Urinary bladder (tissue), 4 donors: ENCODE measurements at places on chromosomes 4 and X.

DNA sequence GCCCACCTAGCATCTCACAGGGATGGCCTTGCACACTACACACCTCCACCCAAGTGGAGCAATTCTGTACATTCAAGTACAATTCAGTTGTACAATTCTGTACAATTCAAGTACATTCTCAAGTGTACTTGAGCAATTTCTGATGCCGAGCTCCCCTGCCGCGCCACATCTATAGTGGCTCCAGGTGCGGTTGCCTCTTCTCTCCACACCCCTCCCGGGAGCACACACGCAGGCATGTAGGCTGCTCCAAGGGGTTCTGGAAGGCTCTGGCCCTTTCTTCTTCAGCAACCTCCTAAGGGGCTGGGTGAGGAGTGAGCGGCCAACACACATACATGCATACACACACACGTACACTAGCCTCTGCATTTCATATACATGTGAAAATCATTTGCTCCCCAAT lies 18.9 kb upstream of the DUSP9 start:
- no peak for DNase-seq

- no peak for DNase-seq
These were observed 19.0 kb upstream of the PAGE4 start for GRCh38 chrX:49809891-49810632.

GRCh38 chr4:153780221-153780620 lies 8.7 kb downstream of the SFRP2 start:
- DNase-seq = no peak

DNA sequence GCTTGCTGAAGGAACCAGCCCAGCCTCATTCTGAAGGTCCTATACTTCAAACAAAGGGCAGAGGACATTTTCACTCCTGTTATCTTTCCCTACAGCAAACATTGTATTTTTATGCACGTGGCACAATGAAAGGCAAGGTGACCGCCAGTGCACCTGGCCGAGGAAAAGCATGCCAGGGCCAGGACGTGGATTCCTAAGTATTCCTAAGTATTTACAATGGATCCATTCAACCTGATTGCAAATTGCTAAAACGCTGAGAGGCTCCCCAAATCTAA lies 127.9 kb upstream of the FTHL17 start:
- DNase-seq = no peak

GRCh38 chr4:138452826-138453225 lies 210.7 kb upstream of the SLC7A11 start:
- no peak for DNase-seq

- DNase-seq = no peak
These were observed 112.9 kb upstream of the NKX1-1 start for GRCh38 chr4:1518997-1519700.

DNA sequence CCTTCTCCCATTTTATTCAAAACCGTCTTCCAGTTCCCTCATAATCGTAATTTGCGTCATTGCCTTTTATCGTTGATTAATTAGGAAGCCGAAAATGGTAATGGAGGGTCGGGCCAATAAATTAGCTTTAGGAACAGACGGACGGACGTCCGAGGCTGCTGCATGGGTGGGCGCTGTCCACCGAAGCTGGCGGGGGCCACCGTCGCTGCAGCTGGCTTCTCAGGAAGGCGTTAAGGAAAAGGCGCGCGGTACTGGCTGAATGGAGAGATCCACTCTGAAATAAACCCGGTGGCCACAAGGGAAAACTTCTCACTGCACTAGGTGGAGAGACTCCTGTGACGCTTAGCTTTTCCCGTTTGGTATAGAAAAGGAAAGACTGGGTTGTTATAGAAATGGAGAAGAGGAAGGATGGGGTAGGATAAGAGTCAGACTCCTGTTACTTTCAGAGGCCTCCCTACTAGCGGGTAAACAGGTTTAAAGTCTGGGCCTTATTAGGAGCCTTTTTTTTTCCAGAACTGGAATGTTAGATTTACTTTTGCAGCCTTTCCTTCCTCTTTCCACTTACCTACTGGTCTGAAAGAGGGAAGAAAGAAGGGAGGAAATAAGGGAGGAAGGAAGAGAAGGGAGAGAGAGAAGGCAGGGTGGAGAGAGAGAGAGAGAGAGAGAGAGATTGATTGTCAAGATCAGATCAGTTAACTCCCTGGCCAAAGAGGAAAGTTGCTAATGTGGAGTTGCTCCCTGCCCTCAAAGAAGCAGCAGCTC lies 11.3 kb upstream of the PRDM8 start:
- no peak for DNase-seq

- no peak for DNase-seq
These were observed 367.8 kb downstream of the GASK1B start for GRCh38 chr4:157804986-157805385.

DNA sequence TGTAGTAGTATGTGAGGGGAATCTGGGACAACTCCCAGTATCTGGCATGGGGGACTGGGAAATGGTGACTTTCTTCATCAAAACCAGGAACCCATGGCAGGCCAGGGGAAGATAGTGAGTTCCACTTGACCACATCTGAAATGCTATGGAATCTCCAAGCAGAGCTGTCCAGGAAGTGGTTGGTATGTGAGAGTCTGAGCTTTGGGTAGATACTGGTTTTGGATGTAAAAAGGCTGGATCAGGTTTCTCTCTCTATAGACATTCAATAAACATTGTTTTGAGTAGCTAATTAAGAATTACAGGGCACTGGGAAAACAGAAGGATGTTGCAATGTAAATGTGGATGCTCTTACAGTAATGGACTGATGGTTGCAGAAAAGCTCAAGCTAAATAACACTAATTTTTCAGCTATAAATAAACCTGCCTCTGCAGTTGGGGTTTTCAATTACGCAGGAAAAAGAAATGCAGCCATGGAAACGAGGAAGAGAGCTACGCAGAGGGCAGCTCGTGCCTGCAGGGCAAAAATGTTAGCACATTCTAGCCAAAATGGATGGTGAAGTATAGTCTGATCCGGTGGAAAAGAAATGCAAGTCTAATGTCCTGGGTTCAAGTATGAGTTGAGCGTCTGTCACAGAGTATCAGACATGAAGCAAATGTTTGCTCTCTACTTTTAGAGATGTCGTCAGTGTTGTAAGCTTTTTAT lies 13.4 kb upstream of the CHRNA9 start:
- no peak for DNase-seq

DNA sequence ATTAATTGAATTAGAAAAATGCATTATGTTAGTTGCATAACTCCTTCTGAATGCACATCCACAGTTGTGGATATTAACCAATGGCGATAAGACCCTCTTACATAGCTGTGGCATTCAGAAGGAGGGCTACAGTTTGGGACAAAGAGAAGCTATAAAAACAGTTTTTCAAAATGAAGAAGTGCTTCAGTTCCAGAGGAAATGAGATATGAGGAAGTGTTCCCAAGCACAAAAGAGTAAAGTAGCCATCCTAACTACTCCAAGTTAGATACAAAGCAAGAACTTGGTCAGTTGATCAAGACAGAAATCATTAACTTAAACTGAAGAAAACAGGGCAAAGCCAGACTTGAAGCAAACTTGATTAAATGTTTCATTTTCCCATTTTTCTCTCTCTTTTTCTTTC lies 17.2 kb upstream of the ADGRL3 start:
- DNase-seq = no peak

DNA sequence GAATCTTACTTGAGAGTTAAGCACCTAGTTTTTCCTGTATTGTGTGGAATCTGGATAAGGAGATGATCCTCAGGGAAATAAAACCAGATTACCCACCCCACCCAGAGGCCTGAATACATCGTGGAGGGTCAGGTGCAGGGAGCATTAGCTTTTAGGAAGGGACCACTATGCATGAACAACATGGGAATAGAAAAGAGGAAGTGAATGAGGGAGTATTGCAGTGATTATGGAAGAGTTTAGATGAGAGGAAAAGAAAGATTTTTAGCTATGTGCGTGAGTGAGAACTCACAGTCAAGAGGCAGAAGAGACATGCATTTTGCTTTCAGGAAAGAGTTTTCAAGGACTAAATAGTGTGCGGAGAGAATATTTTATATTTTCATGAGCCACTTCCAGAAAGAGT lies 222.3 kb upstream of the S100G start:
- DNase-seq = no peak

- no peak for DNase-seq
These were observed 71.3 kb downstream of the EVC2 start for GRCh38 chr4:5636766-5637670.

DNA sequence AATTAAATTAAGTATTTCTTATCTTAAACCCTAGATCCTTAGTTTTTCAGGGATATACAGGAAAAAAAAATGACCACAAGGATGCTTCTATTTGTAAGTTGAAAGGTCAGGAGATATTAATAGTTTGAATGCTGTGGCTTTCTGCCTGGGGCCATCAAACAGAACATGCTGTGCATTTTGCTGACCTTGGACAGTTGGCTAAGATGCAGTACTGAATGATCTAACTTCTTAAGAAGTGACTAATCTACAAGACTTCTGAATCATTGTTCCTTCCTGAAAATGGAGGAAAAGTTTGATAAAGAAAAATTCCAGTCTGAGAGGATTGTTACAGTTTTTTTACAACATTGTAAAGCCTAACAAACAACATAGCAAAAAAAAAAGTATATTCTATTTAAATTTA lies 237.8 kb upstream of the JADE1 start:
- DNase-seq = no peak

- DNase-seq = no peak
These were observed 29.1 kb downstream of the TTC29 start for GRCh38 chr4:146916479-146917076.

DNA sequence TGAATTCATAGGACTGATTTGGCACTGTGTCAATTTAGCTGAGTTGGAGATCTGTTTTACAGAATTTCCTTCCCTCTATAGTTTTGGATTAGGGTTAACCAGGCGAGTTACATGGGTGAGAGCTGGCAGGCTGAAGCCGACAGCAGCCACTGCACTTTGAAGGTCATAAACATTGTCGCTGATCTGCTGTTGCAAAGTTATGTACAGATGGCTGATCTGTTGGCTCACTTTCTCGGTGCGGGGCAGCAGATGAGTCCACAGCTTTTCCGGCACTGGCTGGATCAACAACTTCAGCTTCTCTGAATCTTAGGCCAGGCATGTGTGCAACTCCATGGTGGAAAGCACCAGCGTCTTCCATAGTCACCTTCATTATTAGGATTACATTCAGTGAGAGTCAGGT lies 173.7 kb downstream of the GPAT3 start:
- no peak for DNase-seq

DNA sequence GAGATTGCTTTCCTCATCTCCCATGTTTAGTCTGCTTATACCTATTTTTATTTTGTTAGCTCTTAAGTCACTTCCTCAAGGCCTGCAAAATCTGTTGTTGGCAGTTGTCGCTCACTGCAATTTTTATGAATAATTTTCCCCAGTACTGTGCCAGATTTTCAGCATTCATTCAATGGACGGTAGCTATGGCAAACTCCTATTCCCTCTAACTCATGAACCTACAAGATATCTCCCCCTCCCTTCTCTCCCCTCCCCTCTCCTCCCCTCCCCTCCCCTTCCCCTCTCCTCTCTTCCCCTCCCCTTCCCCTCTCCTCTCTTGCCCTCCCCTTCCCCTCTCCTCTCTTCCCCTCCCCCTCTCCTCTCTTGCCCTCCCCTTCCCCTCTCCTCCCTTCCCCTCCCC lies 160.4 kb downstream of the FRAS1 start:
- no peak for DNase-seq
